Activated T-cell treated with anti-CD3 and anti-CD28 coated beads, Interleukin-2, amount 50 U/mL, for 72 hours (primary cell): ENCODE measurements at places on chromosomes 3 and 15. TPM values are rescaled to one million over a fixed set of nuclear protein-coding genes. Genes with fewer than 3 reads are reported as not detected.

GRCh38 chr3:119069725-119070124, 35.1 kb upstream of the IGSF11 start:
- H3K36me3 ChIP-seq, result peaks cover 3% of the 10 kb centered on the region
- no peaks in the 10 kb centered on the region for H3K27me3 ChIP-seq
- H3K27ac ChIP-seq, result no peak overlapping the region
- no peaks in the 10 kb centered on the region for H3K4me1 ChIP-seq

DNA sequence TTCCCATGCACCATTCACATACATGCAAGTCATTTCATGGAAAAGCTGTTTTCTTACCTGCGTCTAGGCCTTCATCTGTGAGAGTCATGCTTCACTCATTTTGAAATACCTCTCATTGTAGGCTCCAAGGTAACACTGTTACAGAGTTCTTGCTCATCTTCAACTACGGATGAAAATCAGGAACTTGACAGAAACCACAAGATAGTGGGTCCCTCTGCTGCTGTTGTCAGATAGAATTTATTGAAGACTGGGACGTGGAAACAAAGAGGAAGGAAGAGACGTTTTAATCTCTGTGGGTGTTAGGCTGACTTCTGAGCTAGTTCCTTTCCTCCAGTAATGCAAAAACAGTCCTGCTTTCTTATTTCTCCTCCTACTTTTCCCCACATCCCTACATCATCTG, at the start of gene P2RY14:
Gene P2RY14 (minus strand): TSS at position 313 of the 400 bp plus-strand sequence. CDS start 64,226 bp downstream, outside the sequence.
- DNase-seq, result no peak
- no peaks in the 10 kb centered on the region for H3K27me3 ChIP-seq
- H3K4me3 ChIP-seq, result peak within 1 kb of the TSS; percentile 76
- H3K27ac ChIP-seq, result peak within 1 kb of the TSS; percentile 90
- H3K36me3 ChIP-seq, result peaks cover 2% of the 10 kb centered on the region

- DNase-seq, result no peak
- no peaks in the 10 kb centered on the region for H3K36me3 ChIP-seq
- no peaks in the 10 kb centered on the region for H3K4me1 ChIP-seq
- no peak overlapping the region for H3K27ac ChIP-seq
- no peak overlapping the region for H3K4me3 ChIP-seq
Observed at GRCh38 chr3:11078826-11079515, 75.3 kb upstream of the HRH1 start.

DNA sequence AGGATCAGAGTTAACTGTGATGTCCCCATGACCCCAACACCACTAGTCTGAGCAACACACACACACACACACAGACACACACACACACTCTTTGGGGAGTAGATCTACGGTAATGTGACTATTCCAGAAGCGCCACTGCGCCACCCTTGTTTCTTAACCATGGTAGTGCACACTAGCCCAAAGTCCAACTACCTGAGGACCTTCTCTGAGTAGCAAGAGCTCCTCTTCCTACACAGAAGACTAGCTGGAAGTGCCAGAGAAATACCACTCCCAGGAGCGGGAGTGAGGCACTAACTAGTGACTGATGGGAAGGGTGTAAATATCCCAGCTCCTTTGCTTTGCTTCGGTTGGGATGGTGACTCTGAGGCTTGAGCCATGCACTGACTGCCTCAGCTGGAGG, 96.0 kb upstream of the EIF1B start:
- no peak overlapping the region for H3K4me3 ChIP-seq
- H3K4me1 ChIP-seq, result no peaks in the 10 kb centered on the region
- DNase-seq, result no peak
- no peak overlapping the region for H3K27ac ChIP-seq
- H3K27me3 ChIP-seq, result no peaks in the 10 kb centered on the region
- no peaks in the 10 kb centered on the region for H3K36me3 ChIP-seq

DNA sequence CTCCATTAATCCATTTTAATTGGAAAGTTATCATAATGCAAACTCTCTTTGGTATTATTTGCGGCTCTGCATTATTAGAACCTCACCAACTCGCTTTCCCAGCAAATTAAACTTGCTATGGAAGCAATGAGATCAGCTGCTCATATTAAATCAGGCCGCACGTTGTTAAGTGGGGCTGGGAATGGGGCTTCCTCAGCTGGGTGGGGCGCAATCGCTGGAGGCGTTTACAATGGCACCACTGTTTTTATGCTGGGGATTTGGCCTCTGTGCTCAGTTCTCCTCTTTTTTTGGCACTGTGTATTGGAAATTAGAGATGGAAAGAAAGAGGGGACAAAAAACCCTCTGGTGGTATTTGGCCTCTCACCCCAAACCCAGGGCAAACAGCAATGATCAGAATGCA, 72.2 kb downstream of the RPLP1 start:
- H3K36me3 ChIP-seq, result no peaks in the 10 kb centered on the region
- H3K27me3 ChIP-seq, result peaks cover 10% of the 10 kb centered on the region
- peaks cover 6% of the 10 kb centered on the region for H3K4me1 ChIP-seq
- H3K4me3 ChIP-seq, result no peak overlapping the region
- no peak overlapping the region for H3K27ac ChIP-seq

The COL6A6 gene
- total RNA-seq, result not detected

The IL20RB gene
- total RNA-seq, result 1.7 TPM

The RABL3 gene
- 26.9 TPM for total RNA-seq

The NEK10 gene
- total RNA-seq, result 0.36 TPM

DNA sequence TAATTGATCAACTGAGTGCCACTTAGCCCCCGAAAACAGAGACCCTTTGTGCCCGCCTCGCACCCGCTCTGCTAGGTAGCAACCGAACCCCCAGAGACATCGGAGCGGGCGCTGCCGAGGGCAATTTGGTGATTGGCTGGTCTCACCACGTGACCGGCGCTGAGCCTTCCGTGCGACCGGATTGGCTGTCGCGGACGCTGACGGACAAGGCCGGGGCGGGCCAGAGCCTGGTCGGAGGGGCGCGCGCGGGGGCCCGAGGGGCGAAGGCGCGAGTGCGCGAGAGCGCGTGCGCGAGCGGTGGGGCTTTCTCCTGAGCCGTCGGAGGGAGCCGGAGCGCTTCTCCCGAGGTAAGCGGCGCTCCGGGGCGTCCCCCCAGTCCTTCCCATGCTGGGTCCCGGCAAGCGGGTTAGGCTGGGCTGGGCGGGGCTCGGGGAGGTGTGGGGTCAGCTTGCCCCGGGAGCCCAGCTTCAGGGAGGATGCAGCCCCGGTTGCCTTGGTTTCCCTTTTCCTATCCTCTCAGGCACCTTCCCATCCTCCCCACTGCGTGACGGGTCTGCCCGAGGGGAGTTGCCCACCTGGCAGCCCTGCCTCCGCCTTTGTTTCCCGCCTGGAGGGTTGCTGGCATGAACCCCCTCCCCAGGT, at the start of gene TMEM108:
Gene TMEM108 (plus strand): TSS at position 303 of the 642 bp plus-strand sequence.
- H3K4me1 ChIP-seq, result peaks cover 7% of the 10 kb centered on the region
- no peaks in the 10 kb centered on the region for H3K36me3 ChIP-seq
- no peak within 1 kb of the TSS for H3K27ac ChIP-seq
- H3K4me3 ChIP-seq, result peak within 1 kb of the TSS; percentile 65
- peaks cover 53% of the 10 kb centered on the region for H3K27me3 ChIP-seq

- H3K27ac ChIP-seq, result peak overlapping the region; percentile 35
- peaks cover 66% of the 10 kb centered on the region for H3K4me1 ChIP-seq
- DNase-seq, result no peak
- no peaks in the 10 kb centered on the region for H3K36me3 ChIP-seq
- H3K27me3 ChIP-seq, result no peaks in the 10 kb centered on the region
- peak overlapping the region; percentile 57 for H3K4me3 ChIP-seq
Observed at GRCh38 chr15:65796610-65797078, 4.6 kb upstream of the DENND4A start.
